Body of pancreas (tissue), 4 donors: ENCODE measurements at places on chromosomes 1 and 21. TPM values are rescaled to one million over a fixed set of nuclear protein-coding genes. Genes with fewer than 3 reads are reported as not detected.

WNT4 gene
- total RNA-seq, result 1.3 TPM

SLC44A5 gene
- 5.4 TPM for total RNA-seq

F5 gene
- 4.2 TPM for total RNA-seq

RPTN gene
- total RNA-seq, result not detected

TRPM2 gene
- 2.1 TPM for total RNA-seq

OR2T11 gene
- 0.26 TPM for total RNA-seq

SLAMF1 gene
- total RNA-seq, result not detected

CD34 gene
- total RNA-seq, result 11.5 TPM

RNPC3 gene
- 74.2 TPM for total RNA-seq

DIO1 gene
- total RNA-seq, result not detected

MATN1 gene
- not detected for total RNA-seq

SERPINC1 gene
- not detected for total RNA-seq

LCE2A gene
- total RNA-seq, result not detected

PCNX2 gene
- total RNA-seq, result 24.1 TPM

PLCH2 gene
- 5.7 TPM for total RNA-seq

PRAMEF27 gene
- not detected for total RNA-seq

PROK1 gene
- total RNA-seq, result 4.9 TPM

PGBD2 gene
- total RNA-seq, result 6.3 TPM

BRWD1 gene
- total RNA-seq, result 75.2 TPM

THEM5 gene
- not detected for total RNA-seq

ZNF648 gene
- total RNA-seq, result 1.8 TPM

DYRK1A gene
- 44.1 TPM for total RNA-seq

KLF17 gene
- total RNA-seq, result not detected

SLC1A7 gene
- total RNA-seq, result not detected

HSD3B2 gene
- not detected for total RNA-seq

A3GALT2 gene
- not detected for total RNA-seq

EDEM3 gene
- total RNA-seq, result 37.9 TPM

SLC25A44 gene
- 13.2 TPM for total RNA-seq

PLPPR5 gene
- under 0.01 TPM for total RNA-seq

MAN1C1 gene
- 4.4 TPM for total RNA-seq

CFAP74 gene
- not detected for total RNA-seq

TCHH gene
- under 0.01 TPM for total RNA-seq

KCND3 gene
- 7.6 TPM for total RNA-seq

METTL13 gene
- total RNA-seq, result 9.2 TPM

PRELP gene
- total RNA-seq, result 28.0 TPM

TLR5 gene
- 8.2 TPM for total RNA-seq

TCHHL1 gene
- not detected for total RNA-seq

VWA1 gene
- 47.1 TPM for total RNA-seq

DNAI4 gene
- 0.66 TPM for total RNA-seq

CAMSAP2 gene
- 19.1 TPM for total RNA-seq

FAAP20 gene
- total RNA-seq, result 23.6 TPM

NCF2 gene
- 9.6 TPM for total RNA-seq

NLRP3 gene
- total RNA-seq, result 0.26 TPM

GNPAT gene
- total RNA-seq, result 18.1 TPM

F3 gene
- total RNA-seq, result 85.4 TPM

AQP10 gene
- 0.26 TPM for total RNA-seq

KRTAP26-1 gene
- not detected for total RNA-seq

CD53 gene
- 16.6 TPM for total RNA-seq

DNALI1 gene
- 16.5 TPM for total RNA-seq

TRABD2B gene
- 4.3 TPM for total RNA-seq

OR2M3 gene
- not detected for total RNA-seq

EXOC8 gene
- 12.9 TPM for total RNA-seq

OLFM3 gene
- not detected for total RNA-seq

GNAT2 gene
- not detected for total RNA-seq

GPA33 gene
- not detected for total RNA-seq

HLX gene
- total RNA-seq, result 1.8 TPM

LEFTY2 gene
- total RNA-seq, result 0.99 TPM

HORMAD1 gene
- not detected for total RNA-seq

FMO4 gene
- total RNA-seq, result 0.99 TPM
